ENCODE measurements at places on chromosomes 11 and 22.
A peak's percentile ranks its signal among the peaks of the same experiment; 100 is the strongest.

DNA sequence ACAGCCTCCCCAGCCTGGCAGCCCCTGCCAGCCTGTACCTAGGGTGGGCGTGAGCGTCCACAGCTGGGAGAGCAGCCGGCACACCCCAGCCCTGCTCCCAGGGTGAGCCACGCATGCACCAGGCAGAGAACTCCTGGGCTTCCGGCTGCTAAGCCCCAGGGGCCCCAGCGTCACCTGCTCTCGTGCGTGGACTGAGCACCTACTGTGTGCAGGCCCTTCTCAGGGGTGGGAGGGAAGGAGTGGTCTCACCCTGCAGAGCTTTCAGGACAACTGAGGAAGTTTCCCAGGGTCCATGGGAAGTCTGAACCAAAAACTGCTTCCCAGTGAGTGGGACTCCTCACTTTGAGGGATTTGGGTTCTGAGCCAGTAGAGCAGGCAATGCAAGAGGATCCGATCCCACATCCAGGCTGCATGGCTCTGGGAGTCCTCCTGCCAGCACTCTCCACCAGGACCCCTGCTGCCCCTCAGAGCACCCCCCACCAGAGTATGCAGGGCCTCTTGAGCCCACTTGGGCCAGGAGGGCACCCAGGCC is 47.1 kb upstream of the PRODH start:
- no peak for DNase-seq

GRCh38 chr11:57082125-57082524 is 93.4 kb downstream of the OR5AK2 start:
- no peak for DNase-seq

GRCh38 chr22:47150426-47150825 is 388.0 kb downstream of the TBC1D22A start:
- no peak for DNase-seq

DNA sequence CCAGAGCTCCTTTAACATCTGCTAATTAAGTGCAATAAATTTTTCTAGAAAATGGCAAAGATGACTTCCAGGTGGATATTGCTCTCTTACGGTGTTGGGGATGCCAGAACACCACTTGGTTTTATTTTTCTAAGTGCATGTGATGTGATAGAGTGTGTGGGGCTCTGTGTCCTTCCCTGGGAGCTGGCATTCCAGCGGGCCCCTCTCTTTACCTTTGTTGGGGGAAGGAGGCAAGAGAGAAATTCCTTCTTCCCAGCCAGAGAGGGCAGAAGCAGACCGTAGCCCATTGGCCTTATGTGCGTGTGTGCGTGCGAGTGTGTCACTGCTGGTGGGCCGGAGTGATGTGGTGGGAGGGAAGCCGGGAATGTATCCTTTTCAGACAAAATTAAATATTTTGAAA is 17.2 kb downstream of the TEF start:
- DNase-seq, result no peak

GRCh38 chr22:42397332-42398249 is 34.6 kb downstream of the NFAM1 start:
- no peak for DNase-seq

DNA sequence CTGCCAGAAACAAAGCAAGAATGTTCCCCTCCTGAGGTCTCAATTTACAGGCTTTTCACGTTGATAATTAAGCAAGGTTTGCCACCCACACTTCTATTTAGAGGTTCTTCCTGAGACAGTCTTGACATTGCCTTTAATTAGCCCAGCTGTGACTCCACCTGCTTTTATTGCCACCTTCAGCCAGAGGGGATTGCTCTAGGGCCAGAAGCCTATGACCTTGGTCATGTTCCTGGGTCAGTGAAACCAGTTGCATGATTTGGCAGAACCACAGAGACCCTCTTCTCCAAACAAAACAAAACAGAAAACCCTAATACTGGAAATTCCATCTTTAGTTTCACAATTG is 89.8 kb downstream of the APIP start:
- no peak for DNase-seq

- DNase-seq, result no peak
Measured at GRCh38 chr11:17979770-17980371, 33.0 kb downstream of the SERGEF start.

DNA sequence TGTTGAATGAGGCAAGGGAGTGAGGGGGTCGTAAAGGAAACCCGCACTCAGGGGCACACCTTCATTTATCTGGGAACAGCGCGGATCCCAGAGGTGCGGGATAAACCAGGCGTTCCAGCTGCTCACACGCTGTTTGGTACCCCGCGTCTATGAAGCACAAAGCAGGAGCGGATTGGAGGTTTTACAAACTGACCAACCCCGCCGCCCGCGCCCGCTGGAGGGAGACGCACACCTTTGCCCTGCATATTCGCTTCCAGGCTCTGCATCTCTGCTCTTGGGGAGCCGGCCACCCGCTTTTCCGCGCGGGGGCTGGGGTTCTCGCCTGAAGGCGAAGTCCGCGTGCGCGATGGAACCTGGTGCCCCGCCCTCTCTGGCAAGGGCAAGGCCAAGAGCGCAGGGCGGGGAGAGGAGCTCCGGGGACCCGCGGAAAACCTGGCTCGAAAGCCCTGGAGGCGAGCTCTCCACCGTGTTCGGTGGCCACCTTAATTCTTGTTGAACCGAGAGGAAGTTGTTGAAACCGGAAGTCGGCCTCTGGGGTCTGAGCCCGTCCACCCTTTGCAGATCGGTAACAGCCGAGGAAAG is 6.8 kb upstream of the ALX4 start:
- no peak for DNase-seq

- no peak for DNase-seq
Measured at GRCh38 chr11:7021318-7021717, 1.0 kb downstream of the NLRP14 start.

- no peak for DNase-seq
Measured at GRCh38 chr11:27230192-27230572, 132.8 kb downstream of the CCDC34 start.

DNA sequence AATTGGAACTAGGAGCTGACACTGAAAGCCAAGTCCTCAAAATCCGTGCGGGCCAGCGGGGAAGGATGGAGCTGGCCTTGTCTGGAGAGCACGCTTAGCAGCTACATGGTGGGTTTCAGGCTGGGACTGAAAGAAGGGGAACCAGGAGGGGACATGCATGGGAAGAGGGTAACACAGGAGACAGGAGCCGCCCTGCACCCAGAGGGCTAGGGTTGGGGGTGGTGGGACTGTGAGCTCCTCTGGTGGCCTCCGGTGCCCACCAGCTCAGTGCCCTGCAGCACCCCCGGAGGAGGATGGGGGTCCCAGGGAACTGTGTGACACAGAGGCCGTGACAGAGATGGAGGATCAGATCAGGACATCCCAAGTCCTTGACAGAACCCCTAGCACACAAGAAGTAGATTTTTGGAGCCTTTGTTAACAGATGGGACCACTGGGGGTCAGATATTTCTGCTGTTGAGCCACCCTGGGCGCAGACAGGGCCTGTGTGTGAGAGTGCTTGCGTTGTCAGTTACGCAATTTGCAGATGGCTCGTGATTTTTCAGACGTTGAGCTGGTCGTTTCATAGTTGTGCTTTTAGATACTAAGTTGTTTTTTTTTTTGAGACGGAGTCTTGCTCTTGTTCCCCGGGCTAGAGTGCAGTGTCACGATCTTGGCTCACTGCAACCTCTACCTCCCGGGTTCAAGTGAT is 21.3 kb upstream of the GRAMD4 start:
- no peak for DNase-seq

GRCh38 chr11:77471558-77472193 is 2.2 kb downstream of the PAK1 start:
- no peak for DNase-seq

- no peak for DNase-seq
Measured at GRCh38 chr11:86955111-86955360, 159 bp downstream of the FZD4 start.

DNA sequence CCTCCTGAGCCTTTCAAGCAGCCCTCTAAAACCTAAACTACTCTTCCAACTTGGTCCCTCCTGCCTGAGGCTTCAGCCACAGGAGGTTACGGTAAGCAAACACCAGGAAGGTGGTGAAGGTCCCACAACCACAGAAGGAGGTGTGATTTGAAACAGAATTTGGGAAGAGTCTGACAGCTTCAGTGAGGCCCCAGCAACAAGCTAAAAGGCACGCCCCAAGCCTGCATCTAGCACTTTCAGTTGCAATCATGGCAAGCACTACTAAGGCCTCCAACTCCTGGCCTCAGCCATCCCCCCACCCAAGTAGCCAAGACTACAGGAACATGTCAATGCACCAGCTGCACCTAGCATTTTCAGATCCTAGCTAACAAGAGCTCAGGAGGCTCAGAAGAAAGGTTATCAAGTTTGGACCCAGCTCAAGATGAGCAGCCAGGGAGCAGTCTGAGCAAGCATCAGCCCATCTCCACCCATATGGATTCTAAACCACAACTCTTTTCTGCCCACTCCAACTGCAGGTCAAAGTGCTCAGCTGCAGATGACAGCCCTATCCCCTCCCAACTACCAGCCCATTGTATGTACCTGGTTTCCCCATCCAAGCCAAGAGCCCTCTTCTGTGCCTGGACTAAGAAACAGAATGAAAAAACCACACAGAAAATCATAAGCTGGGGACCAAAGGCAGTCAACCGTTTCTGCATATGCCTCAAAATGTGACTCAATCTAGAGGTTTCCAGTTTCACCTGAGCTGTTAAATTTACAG is 10.4 kb upstream of the AHNAK start:
- peak; percentile 24 for DNase-seq

- no peak for DNase-seq
Measured at GRCh38 chr11:841981-842369, 354 bp downstream of the POLR2L start.

GRCh38 chr11:122863704-122864326 is 18.7 kb upstream of the JHY start:
- DNase-seq, result peak; percentile 37

DNA sequence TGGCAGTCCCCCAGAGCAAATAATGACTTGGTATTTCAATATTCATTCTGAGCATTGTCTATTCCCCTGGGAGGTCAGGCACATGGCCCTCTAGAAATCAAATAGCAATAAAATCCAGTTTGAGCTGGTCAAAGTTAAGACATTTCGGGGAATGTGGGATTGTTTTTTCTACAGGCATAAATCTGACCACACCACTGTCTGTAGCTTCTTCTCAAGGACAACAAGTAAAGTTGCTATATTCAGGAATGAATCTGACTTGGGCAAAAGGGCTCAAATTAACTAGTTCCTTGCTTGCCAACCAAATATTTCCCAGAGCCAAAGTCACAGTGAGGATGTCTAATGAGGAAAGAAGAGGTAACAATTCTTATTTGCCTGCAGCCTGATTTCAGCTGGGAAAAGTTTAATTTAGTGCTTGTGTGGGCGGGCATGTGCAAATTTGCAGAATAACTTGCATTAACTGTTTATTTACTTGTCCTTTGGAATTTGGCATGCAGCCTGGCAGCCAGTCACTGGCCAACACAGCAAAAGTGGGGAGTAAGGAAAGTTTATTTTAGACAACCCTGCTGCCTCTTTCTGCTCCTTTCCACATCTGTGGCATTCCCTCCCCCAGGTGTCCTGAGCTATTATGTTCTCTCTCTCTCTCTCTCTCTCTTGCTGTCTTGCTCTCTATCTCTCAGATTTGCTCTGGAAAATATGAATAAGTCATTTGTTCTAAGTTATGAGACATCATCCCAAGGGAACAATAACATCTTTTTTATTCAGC is 51.2 kb upstream of the ARHGAP20 start:
- DNase-seq, result no peak

- DNase-seq, result no peak
Measured at GRCh38 chr11:3914805-3915204, 59.3 kb downstream of the STIM1 start.

- DNase-seq, result no peak
Measured at GRCh38 chr11:126387857-126388256, 32.4 kb downstream of the ST3GAL4 start.

- DNase-seq, result no peak
Measured at GRCh38 chr22:17974703-17975372, 49.5 kb downstream of the MICAL3 start.

DNA sequence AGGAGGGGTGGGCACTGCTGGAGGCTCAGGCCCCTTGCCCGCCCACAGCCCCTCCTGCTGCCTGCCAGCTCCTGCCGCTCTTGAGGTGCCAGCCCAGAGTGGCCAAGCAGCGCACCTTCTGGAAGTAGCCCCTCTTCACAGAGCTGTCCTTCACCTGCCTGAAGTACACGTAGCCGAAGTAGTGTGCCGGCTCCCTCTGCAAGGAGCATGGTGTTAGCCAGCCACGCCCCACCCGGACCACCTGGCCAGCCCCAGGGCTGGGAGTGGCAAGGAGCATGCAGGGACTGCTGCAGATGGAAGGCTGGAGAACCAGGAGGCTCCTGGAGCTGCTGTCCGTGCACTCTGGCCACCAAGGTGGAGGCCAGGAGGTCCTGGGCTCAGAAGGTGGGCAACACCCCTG is 9.6 kb downstream of the DENND6B start:
- no peak for DNase-seq

Data from stimulated activated naive CD4-positive, alpha-beta T cell (primary cell).